Renal cortical epithelial cell (primary cell): ENCODE measurements at places on chromosomes 2 and 18. TPM values are rescaled to one million over a fixed set of nuclear protein-coding genes. Genes with fewer than 3 reads are reported as not detected.

GRCh38 chr18:41899535-41899934 lies 55.5 kb upstream of the PIK3C3 start:
- no peak for DNase-seq

- DNase-seq = peak; percentile 38
Observed at GRCh38 chr18:74724186-74724585, 126.5 kb downstream of the ZNF407 start.

DNA sequence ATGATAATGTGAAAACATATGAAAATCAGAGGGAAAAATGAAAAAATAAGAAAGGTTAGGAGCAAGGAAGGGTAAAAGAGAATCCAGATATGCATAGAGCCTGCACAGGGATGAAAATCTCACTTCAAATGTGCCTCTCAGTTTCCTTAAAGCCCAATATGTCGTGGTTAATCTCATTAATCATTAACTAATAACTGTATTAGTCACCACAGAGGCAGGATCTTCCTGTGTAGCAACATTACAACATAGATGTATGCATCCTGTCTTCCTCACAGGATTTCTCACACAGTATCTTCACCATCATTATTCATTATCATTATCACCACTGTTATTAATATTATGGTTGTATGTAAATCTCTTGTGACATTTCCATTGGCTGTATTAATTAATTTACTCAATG lies 361.2 kb upstream of the SOX11 start:
- DNase-seq = peak; percentile 67

DNA sequence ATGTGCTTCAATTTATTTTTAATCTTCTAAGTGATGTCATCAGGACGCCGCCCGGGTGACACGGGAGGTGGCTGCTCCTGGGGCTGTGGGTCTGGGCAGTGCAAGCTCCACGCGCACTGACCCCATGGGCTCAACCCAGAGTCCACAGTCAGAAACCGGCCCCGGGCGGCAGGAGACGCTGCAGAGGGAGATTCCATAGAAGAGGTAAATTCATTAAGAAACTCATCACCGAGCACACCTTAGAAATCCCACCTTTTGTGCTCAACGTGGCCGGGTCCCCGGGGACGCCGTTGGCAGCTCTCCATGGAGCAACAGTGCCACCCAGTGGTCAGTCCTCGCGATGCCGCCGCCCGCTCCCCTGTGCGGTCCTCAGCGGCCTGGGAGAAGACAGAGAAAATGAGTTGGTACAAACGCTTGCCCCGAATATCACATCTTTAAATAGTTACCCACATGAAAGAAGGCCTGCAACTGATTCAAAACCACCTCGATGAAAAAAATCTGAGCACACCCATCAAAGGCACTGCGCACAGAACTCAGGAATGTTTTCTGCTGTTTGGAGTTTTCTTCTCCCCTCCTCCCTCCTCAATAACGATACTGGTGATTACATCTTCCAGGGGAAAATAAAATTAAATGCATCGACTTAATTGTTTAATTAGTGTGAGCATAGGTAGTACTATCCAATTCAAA lies 92.6 kb downstream of the CMPK2 start:
- no peak for DNase-seq

GRCh38 chr2:174611854-174612253 lies 14.2 kb upstream of the WIPF1 start:
- DNase-seq = no peak

DNA sequence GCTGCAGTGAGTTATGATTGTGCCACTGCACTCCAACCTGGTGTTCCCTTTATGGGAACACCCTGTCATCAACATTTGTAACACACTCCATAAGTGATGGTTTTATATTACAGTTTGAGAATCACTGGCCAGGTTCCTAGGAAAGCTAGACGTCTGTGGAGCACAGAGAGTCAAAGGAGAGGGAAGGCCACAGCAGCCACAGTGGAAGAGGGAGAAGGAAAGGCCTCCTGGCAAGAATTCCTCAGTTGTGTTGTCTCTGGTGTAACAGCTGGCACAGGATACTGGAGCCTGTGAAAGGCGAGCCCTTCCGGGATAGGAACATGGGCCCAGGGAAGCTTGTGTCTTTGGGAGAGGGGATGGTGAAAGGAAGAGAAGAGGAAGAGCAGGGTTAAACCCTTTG lies 360.5 kb upstream of the PIK3C3 start:
- DNase-seq = no peak

DNA sequence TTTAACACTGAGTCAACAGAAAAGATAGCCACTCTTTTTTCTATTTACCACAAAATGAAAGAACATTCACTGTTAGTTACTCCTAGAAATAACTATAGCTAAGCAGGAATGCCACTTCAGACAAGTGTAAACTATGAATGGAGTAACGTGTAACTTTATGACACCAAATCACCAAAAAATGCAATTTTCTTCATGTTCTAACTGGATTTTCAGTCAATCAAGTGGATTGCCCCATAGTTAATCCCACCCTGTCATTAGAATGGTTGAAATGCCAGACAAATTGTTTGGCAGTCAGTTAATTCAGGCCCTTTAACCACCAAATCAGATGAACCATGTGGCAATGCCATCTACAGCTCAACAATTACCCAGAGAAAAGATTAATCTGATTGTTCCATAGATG lies 9.9 kb downstream of the EPHA4 start:
- peak; percentile 32 for DNase-seq

- DNase-seq = no peak
Observed at GRCh38 chr2:230868947-230869913, 4.5 kb downstream of the ITM2C start.

DNA sequence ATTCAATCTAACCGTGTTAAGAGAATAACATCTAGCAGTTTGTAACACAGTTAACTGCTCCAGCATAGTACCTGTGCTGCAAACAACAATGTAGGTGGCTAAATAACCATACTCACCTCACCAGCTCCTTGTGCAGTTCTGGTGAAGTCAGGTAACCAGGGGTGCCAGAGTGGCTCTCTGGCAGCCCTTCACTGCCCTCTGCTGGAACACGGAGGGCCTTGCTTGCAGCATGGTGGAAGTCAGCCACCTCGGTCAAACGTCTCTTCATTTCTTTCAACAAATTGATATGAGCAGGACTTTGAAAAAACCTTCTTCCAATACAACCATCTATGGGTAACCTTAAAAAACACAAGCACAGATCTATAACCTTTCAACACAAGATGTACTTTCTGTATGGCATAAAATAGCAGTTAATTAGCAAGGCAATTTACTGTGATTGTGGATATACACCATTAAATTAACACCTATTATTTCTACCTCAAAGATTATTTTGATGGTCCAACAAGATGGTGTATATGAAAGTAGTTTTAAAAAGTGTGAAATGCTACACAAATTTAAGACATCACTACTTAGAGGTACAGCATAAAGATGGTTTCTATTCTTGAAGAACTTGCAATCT lies 56.6 kb downstream of the EPG5 start:
- DNase-seq = peak; percentile 40

DNA sequence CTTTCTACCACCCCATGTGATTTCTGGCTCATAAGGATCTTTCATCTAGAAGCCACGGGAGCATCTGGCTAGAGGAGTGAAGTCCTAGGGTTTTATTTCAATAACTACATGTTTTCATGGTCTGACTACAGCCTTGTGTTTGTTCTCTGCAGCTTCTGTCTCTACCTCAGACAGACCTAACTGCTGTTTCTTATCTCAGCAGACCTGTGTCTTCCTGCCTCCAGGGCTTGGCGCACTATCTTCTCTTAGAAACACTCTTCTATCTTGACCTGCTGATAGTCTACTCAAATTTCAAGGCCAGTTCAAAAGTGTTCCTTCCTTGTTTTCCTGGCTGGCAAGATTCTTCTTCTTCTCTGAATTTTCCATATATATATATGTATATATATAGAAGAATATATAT lies 11.0 kb upstream of the TRIB2 start:
- no peak for DNase-seq

- peak; percentile 100 for DNase-seq
Observed at GRCh38 chr2:216057688-216058193, 23.9 kb downstream of the PECR start.

GRCh38 chr2:12731701-12732280 lies 15.1 kb downstream of the TRIB2 start:
- no peak for DNase-seq

- DNase-seq = peak; percentile 75
Observed at GRCh38 chr18:48263914-48264902, 145.0 kb downstream of the ZBTB7C start.

DNA sequence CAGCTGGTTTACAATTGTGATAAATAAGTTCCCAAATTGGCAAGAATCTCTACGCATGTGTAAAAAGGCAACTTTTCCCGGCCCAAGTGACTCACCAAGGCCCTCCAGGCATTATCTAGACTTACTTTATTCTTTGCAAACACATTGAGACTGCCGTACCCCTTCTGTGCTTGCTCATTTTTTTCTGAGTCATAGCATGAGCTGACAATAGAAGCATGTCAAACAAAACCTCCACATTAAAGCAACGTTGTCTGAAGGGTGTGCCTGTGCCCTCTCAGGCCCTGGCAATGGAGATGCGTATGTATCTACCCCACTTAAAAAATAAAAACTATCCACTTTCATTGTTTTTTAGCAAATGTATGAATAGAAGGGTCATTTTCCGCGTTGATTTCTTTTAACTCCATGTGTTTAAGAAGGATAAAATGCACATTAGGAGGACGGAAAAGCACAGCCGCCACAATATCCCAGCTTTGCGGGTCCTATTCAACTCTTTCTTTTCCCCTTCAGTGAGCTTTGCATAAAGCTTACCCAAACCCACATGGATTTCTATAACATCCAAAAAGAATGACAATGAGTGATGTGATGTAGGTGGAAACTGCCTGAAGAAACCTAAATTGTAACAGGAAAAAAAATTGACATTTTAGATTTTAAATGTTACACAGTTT lies 298.2 kb downstream of the CDCA7 start:
- DNase-seq = peak; percentile 98

- DNase-seq = no peak
Observed at GRCh38 chr2:150417278-150417677, 70.2 kb downstream of the RND3 start.

DNA sequence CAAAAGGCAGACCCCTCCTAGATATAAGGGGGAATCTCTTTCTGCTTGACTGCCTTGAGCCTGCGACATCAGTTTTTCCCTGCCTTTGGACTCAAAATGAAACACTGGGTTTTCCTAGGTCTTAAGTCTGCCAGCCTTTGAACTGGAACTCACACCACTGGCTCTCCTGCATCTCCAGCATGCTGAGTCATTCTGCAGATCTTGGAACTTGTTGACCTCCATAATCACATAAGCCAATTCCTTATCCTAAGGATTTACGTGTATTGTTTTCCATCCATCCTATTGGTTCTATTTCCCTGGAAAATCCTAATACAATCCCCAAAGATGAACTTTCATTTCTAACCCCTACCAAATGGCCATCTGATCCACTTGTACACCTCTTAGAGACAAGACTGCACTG lies 88.0 kb downstream of the AFF3 start:
- peak; percentile 7 for DNase-seq

DNA sequence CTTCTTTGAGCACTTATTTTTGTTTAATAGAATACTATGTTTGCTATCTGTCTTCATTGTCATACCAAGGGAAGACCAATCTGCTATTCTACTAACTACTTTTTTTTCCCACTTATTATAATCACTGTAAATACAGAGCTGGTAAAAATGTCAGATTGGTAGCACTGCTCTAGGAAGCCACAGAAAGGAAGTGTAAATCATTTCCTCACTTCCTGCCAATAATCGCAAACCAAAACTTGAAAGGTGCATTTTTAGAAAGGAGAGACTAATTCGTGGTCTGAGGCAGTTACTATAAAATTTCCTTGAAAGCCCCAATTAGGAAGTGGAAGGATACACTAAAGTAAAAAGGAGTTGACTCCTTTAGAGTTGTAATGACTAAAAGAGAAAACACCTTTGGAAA lies 13.9 kb upstream of the THSD7B start:
- no peak for DNase-seq

DNA sequence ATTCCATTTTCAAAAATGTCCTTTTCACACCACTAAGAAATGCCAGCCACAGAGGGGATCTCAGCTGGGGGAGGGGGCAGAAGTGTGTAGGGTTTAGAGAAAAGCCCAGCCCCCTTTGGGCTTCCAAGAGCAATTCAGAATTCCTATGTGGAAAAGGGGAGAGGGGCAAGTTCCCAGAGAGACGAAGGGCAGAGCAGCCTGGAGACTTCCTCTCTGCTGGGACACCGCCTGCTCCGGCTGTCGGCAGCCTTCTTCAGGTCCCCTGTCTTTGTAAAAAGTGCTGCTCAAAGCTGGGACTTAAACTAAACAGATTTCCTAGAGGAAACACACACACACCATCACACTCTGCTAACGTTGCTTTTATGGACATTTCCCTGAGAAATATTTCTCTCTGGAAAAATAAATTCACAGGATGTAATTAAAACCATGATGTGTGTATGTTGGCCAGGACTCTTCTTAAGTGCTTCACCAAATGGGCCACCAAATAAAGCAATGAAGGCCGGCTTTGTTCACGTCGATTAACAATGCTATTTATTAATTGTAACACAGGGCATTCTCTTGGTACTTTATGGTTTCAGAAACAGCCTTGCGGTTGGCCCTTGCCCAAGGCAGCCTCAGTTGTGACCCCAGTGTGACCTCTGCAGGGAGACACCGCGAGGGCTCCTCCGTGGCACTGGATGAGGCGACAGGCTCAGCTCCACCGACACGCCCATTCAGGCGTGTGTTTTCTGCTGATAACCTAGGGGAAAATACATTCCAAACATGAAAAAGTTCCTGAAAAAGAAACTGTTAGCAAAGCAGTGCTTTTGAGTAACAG lies 5.6 kb upstream of the ASB1 start:
- no peak for DNase-seq

DNA sequence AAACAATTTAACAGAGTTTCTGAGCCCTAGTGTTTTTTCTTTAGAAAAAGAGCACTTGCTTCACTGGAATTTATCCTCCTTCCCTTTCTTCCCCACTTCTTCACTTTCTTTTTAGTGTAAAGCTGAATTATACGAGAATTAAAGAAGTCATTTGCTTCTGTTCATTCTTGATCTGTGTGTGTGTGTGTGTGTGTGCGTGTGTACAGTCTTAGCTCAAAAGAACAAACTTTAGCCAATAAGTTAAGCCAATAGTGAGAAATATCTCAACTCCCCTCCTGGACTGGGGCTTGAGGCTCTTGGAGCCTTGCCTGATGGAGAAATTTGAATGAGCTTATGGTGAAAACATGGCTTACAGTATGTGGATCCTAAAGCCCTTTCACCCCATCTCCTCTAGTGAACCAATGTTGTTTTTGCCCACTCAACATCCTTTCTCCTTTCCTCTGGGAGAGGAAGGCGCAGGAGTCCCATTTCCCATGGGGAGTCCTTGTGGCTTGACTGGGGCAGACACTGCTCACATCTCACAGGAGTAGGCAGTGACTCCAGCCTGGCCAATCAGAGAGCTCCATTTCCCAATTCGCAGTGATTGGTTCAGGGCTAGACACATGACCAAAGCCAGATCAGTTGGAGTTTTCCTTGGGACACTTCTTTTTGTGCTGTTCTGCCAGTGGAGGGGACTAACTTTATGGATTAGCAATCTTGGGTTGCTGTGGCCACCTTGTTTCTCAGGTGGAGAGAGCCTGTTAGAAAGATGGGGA lies 16.3 kb upstream of the MYO3B start:
- no peak for DNase-seq

GRCh38 chr18:29250259-29250658 lies 1073.3 kb upstream of the CDH2 start:
- DNase-seq = no peak

The TMEFF2 gene
- not detected in 2 replicates for total RNA-seq

The GRHL1 gene
- total RNA-seq = 1.7 and 4.0 TPM in 2 replicates

The MERTK gene
- 4.4 and 5.7 TPM in 2 replicates for total RNA-seq

The NFE2L2 gene
- total RNA-seq = 64.1 and 178 TPM in 2 replicates

The MALL gene
- 9.7 and 60.8 TPM in 2 replicates for total RNA-seq

The TUBB8B gene
- not detected in 2 replicates for total RNA-seq

The CDH2 gene
- total RNA-seq = 106 and 137 TPM in 2 replicates

The DIS3L2 gene
- 20.3 and 28.5 TPM in 2 replicates for total RNA-seq

The DQX1 gene
- total RNA-seq = 0.05 TPM in 1 of 2 replicates, not detected in the other

The MC5R gene
- not detected in 2 replicates for total RNA-seq

The RAB10 gene
- total RNA-seq = 150 and 380 TPM in 2 replicates
